ENCODE measurements at places on chromosomes 16 and 17.

DNA sequence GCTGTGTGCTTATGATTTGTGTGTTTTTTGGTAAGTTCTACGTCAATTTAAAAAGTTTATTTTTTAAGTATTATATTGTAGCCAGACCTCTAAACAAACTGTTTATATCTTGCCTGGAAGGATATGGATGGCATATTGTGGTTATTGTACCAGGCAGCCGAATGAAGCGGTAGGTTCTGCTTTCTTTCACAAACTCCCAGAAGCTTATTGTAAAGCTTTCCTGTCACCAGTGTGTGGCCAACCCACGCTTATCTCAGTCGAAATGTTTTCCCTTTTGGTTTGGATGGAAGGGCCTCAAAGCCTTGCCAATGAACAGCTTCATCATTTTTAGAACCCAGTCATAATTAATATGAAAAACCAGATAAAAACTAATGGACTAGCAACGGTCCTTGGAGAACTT is 53.1 kb downstream of the CYB5B start:
- no peak for DNase-seq

DNA sequence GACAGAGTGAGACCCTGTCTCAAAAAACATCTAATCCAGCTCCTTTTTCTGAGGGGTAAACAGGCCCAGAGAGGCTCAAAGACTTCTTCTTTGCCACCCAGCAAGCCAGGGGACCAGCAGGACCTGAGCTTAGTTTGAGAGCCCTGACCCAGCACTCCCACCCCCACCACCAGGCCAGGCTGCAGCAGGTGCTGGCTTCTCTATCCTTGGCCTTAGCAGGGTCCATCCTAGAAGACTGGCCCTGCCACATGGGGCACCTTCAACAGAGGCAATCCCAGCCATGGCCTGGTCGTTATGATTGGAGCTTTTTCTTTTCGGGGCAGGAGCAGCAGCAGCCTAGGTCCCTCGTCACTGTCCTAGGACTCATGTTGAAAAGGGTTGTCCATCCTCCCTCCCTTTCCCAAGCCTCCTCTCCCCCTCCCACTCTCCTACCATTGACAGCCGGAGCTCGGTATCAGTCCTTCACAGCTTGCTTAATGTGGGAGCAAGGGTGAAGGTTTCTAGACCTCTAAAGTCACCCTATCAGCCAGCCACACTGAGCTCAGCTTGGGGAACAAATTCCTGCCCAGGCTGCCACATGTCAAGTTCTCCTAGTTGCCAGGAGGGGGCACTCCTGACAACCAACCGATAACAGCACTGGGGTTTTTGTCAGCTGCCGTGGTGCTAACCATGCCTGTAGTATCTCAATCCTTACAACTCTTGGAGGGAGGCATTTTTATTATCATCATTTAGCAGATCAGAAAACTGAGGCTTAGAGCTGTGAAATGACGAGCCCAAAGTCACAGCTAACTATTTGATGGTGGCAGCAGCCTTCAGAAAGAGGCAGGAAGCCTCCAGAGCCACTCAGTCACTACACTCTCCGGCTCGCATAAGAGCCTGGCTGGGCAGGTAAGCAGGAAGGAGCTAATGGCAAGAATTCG is 11.2 kb downstream of the MRPL27 start:
- DNase-seq = no peak

- DNase-seq = no peak
These were observed 10.4 kb upstream of the CHMP6 start for GRCh38 chr17:80981062-80981902.

GRCh38 chr17:4823373-4824089 is 9.6 kb upstream of the MINK1 start:
- no peak for DNase-seq

- DNase-seq = no peak
These were observed 7.1 kb upstream of the SPNS3 start for GRCh38 chr17:4426499-4427208.

DNA sequence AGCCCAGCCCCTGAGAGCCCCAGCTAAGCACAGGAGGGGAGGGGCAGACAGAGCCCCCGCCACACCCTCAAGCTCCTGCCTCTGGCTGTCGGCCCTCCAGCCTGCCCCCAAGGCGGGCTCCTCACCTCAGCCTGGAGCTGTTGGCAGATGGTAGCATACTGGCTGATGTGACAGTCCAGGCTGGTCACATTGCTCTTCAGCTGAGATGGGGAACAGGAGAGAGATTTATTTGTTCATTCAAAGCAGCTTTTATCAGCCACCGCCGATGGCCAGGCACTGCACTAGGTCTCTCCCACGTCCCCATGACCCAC is 14.8 kb downstream of the KIF18B start:
- DNase-seq = no peak

- DNase-seq = no peak
These were observed 4.5 kb downstream of the RANBP10 start for GRCh38 chr16:67801883-67802282.

DNA sequence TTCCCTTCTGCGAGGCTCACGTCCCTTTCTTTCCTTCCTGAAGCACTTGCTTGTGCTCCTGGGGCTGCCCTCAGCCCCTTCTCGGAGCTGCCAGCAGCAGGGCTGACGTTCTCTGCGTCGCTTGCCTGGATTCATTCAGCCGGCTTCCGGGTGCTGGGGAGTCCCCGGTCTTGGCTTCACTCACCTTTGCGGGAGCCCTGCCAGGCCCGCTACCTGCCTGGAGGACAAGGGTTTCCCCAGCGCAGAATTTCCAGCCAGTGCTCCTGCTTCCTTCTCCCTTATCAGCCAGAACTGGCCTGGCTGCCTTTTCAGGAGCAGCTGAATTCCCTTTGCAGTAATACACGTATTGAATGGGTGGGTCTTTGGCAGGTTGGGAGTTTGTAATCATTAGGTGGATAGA is 22.1 kb upstream of the IL17C start:
- DNase-seq = no peak

DNA sequence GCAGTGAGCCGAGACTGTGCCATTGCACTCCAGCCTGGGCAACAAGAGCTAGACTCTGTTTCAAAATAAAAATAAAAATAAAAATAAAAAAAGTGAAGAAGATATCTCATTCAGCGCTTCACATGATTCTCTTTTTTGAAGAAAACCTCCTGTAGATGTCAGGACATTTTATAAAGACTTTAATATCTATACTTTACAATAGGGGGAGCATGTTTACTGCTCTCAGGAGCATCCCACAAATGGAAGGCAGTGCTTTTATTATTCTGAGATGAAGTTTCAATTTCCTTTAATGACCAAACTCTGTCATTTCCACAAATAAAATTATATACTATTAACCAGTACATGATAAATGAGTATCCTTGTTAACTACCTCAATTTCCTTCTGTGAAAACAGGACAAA is 118.7 kb upstream of the MYOCD start:
- no peak for DNase-seq

GRCh38 chr16:12449374-12449773 is 354.3 kb downstream of the CPPED1 start:
- no peak for DNase-seq

DNA sequence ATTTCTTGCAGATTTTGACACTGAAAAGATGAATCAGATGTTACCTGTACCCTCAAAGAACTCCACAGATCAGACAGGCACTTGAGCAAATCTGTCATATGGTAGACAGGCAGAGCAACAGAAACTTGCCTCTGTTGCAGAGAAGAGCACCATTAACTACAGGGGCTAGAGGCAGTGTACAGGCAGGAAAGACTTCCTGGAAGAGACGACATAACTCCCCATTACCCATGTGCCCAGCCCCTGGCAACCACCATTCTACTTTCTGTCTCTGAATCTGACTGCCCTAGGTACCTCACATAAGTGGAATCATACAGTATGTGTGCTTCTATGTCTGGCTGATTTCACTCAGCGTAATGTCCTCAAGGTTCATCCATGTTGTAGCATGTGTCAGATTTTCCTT is 15.5 kb downstream of the GFOD2 start:
- no peak for DNase-seq

- DNase-seq = no peak
These were observed 573 bp upstream of the GNAO1 start for GRCh38 chr16:56190677-56191155.

DNA sequence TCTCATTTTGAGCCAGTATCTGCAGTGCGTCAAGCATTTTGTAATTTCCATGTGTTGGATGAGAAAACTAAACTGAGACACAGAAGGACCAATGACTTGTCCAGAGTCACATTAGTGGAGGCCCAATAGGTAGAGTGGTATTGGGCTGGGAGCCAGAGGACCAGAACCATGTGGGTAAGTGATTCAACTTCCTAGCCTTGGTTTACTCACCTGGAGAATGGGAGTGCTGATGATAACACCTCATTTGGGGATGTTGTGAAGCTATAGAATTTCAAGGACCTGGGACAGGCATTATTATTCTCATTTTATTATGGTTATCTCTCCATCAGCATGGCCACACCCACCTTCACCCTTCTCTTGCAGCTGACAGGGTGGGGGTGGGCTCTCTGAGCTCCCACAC is 8.1 kb downstream of the CPNE2 start:
- no peak for DNase-seq

- DNase-seq = no peak
These were observed 28.8 kb downstream of the GINS2 start for GRCh38 chr16:85659805-85660511.

DNA sequence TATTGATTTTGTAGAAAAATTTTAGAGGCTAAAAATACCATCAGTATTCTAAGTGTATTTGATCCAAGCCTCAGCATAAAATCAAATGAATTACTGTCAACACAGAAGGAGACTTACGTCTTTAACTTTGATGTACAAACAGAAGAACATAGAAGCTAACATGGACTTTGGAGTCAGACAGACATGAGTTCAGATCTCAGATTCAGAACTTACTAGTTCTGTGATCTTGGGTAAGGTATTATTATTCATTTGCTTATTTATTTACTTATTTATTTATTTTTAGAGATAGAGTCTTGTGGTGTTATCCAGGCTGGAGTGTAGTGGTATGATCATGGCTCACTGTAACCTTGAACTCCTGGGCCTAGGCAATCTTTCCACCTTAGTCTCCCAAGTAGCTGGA is 4.0 kb upstream of the SLFN12L start:
- no peak for DNase-seq

DNA sequence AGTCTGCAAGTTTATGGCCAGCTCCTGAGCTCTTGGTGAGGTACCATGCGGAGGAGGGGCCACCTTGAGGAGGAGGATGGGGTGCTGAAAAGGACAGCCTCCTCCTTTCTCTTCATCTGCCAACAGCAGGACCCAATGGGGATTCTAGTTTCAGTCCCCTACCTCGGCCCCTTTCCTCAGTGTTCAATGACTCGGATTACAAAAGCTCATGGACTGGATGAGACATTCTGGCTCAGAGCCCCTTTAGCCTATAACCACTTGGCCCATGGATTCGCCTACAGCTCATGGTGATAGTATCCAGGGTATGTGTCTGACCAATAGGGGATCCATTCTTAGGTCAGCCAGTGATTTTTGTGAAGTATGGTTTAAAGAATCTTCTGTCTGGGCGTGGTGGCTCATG is 8.5 kb upstream of the PIK3R6 start:
- no peak for DNase-seq

DNA sequence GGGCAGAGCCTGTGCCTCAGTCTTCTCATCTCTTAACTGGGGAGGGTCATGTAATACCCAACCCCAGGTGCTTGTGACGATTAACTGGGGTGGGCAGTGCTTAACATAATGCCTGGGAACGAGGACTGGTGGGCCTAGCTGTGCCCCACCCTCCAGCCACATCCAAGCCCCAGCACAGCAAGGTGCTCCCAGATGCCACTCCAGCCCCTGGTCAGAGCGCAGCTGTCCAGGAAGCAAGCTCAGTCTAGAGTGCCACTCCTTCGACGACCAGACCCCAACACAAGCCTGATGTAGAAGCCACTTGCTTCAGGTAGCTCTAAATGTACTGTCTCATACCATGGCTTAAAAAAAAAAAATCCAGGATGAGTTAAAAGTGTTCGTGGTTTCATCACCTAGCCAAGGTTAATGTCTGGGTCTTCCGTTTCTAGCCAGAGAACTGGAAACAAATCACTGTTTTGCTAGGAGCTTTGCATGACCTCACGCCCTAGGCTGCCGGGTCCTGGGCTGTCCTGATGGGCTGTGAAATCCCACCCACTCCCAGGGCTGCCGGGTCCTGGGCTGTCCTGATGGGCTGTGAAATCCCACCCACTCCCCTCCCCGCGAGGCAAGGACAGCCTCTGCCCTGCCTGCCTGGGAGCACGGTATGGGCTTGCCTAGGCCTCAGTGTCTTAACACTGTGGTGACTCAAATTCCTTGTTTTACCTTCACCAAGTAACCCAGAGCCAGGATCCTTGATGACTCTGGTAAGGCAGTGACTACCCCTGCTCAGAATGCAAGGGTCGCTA is 7.7 kb downstream of the MIEF2 start:
- DNase-seq = no peak

DNA sequence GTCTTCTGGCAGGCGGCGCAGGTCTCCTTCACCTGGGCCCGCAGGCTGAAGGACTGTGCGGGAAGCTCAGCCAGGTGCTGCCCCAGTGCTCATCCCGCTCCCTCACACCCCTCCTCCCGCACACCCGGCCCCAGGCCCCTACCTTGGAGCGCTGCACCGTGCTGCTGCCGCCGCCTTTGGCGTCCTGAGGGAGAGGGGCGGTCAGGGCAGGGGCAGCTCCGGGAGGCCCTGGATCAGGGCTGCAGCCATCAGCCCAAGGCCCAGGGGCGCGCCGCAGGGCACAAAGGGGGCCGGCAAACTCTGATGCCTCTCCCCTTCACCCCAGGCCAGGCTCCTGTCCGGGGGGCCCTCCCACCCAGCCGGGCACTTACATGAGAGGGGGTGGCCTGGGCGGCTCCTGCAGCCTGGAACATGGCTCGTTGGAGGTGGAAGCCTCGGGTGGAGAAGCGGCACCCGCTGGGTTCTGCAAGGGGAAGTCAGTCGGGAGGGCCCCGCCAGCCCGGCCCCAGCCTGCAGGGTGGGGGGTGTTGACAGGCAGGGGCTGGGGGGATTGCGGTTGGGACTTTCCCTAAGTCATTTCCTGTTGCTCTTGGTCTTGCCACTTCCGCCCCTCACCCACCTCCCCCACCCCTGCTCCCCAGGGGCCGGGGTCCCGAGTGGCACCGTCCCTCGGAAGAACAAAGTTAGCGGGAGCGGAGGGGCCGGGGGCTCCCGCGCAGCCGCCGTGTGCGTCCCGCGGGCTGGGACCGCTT is 863 bp downstream of the LIMD2 start:
- no peak for DNase-seq

DNA sequence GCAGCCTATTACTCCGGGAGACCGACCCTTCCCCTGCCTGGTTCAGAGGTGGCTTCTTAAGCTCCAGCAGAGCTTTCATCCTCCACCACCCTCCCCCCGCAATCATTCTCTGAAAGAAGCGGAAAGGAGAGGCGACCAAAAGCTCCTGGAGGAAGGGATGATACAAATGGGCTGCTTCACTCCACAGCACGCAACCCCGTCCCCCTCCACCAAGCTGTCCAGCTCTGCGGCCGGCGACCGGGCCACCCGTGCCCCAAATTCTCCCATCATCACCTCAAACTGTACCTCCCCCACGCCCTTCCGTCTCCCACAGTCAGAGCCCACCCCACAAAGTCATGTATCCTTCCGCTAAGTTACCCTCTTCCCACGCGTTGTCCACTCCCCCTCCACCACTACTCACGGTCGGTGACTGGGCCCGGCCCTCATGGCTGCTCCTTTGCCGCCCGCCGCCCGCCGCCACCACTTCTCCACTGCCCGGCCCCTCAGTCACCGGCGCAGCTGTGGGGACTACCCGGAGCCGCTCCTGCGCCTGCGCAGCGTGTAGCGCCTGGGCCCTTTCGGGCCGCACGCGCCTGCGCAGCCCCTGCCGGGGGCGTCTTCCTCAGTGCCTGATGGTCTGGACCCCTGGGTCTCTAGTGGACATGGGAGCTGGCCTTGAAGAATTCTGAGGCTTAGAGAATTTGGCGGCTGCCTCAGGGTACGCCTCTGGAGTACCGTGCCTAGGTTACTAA is at the start of gene FAM222B:
Gene FAM222B, minus strand, starts transcription at position 509 of the 731 bp plus-strand sequence. CDS start 76,123 bp downstream, outside the sequence.
- peak; percentile 82 for DNase-seq
